ENCODE measurements at places on chromosomes 4 and X.

GRCh38 chr4:8162625-8163024, 4.0 kb upstream of the ABLIM2 start:
- no peak for DNase-seq

DNA sequence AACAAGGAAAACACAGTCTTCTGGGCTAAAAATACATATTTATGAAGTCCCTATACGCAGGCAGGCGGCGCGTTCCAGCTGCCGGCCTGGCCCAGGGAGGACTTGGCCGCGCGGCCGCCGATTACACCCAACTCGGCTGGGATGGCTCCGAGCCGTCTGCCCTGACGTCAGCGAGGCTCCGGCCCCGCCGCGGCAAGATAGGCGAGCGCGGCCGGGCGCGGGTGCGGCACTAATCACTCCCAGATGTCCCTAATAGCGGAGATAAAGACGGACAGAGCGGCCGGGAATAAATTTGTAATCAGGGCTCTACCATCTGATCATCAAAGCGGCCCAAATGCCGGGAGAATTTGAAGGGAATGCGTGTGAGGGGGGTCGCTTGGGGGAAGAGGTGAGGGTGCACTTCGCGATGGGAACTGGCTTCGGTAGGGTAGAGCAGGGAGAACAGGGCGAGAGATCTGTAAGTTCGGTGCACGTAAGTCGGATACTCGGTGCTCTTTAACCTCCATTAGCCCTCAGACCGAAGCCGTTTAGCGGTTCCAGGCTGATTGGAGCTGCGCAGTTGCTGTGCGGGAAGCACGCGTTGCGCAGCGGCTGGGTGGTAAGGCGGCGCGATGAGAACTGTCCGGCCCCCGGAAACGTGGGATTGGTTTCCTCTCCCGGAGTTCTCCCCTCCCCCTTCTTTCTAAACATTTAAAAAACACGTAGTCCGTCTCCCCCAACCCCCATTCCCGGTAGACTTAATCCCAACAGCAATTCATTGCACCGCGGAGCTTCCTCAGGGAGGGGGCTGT, 7.7 kb downstream of the HAND2 start:
- DNase-seq = no peak

DNA sequence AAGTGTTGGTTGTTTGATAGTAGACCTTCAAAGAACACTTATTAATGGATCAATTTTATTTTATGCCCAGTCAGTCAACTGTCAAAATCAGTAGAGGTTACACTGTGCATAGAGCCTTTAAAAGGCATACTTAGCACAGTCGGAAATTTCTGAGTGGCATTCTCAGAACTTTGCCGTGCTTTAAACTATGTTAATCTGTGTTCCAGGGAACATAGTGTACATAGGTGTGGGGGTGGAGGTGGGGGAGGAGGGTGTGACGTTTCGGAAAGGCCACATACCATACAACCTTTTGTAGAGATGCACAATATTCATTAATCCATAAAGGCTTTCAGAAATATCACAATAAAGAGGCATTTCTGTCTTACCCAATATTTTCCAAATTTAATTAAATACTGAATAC, 75.8 kb downstream of the RS1 start:
- no peak for DNase-seq

GRCh38 chr4:145804116-145804515, 124.2 kb downstream of the C4orf51 start:
- no peak for DNase-seq

DNA sequence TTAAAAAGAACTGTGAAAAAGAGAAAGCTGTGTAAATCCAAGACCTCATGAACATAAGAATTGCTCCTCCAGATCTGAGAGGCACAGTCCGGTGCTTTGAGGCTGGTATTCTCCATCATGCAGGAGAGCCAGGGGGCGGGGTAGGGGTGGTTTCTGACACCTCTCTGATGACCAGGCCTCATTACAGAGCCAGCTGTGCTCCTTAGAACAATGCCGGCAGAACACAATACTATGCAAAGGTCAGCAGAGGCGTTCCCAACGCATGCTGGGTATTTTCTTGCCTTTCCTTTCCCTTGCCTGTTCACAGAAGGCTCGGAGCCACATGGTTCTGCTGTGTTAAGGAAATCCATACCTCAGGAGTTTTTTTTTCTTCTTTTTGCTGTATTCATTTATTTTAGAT, 91.2 kb upstream of the SOD3 start:
- DNase-seq = no peak

DNA sequence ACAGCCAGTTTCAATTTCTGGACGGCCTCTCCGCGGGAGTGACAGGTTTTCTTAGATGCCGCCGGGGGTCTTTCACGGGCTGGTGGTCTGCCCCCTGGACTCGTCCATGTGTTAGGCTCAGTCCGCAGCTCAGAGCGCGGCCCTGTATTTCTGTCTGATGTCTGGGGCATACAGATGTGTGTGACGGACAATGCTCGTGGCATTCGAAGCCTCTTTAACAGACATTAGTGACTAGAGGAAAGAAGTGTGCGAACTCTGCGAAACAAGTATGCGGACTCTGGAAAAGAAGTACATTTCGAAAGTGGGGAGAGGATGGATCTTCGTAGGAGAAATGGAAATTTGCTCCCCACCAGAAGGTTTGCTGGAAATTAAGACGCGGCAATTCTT, 793 bp upstream of the DCUN1D4 start:
- peak; percentile 2 for DNase-seq

GRCh38 chr4:73103799-73104503, 34.4 kb upstream of the COX18 start:
- no peak for DNase-seq

DNA sequence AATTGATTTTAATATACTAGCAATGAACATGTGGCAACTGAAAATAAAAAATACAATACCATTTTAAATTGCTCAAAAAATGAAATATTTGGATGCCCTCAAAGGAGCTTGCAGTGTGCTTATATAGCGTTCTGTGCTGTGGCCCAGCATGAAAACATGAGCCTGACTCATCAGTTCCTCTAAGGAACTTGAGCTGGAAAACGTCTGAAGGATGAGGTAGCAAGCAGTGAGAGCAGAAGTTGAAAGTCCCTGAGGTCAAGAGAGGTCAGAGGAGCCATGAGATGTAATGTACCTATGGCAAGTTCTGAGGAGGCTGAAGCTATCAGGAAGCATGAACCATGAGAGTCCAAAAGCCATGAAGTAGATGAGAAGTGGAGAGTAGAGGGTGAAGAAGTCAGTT, 59.7 kb downstream of the HMGB3 start:
- no peak for DNase-seq

DNA sequence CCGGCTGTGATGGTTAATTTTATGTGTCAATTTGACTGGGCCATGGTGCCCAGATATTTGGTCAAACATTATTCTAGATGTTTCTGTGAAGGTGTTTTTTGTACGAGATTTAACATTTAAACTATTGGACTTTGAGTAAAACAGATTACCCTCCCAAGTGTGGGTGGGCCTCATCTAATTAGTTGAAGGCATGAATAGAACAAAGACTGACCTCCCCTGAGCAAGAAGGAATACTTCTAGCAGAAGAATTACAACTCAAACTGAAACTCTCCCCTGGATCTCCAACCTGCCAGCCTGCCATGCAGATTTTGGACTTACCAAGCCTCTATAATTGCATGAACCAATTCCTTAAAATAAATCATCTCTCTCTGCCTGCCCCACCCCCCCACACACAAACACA, 132.5 kb downstream of the DHX15 start:
- DNase-seq = no peak

GRCh38 chr4:38526412-38526811, 137.6 kb upstream of the KLF3 start:
- no peak for DNase-seq

- DNase-seq = no peak
These were observed 71.0 kb downstream of the SNCA start for GRCh38 chr4:89765966-89766365.

DNA sequence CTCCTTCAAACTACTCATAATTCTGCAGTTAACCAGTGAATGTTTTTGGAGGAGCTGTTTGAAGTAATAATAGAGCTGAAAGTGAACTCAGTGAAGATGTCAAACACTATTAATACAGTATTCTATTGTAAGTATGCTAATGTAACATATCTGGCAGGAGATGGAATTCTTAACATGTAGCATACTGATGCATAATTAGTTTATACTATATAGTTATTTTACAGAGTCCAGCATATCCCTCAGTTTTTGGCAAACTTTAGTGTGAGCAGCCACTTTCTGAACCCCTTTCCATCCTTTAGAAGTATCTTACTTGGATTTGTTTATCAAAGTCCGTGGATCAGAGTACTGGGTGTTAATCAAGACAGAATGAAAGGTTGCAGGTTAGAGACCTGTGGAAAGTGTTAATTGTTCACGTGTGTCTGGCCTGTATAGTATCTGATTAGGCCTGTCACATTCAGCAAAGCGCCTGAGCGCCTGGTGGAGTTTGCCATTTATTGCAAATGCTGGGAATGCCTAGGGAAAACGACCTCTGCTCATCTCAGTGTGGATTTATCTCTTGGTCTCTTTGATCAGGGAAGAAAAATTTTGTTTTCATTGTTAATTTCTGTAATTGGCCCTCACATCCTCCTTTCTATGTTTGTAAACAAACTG, 251.7 kb upstream of the MAD2L1 start:
- no peak for DNase-seq

DNA sequence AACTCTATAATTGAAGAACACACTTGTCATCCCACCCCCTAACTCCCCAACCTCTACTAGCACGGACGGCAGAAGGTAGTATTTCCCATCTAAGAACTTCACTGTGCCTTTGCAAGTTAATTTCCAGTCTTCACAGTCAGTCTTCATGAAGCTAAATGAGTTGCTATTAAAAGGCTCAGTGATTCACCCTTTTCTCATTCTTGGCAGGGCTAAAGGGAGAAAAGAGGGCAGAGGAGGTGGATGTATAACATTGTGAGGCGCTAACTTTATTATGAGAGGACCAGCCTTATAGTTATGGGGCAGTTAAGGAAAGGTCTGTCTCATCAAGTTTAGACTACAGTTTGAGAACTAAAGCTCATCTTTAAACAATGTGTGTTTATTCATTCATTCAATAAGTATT, 161.0 kb upstream of the S100G start:
- DNase-seq = no peak

- no peak for DNase-seq
These were observed 29.3 kb upstream of the SRPX start for GRCh38 chrX:38249965-38250364.

- no peak for DNase-seq
These were observed 70.2 kb upstream of the AFAP1 start for GRCh38 chr4:8009710-8010511.

DNA sequence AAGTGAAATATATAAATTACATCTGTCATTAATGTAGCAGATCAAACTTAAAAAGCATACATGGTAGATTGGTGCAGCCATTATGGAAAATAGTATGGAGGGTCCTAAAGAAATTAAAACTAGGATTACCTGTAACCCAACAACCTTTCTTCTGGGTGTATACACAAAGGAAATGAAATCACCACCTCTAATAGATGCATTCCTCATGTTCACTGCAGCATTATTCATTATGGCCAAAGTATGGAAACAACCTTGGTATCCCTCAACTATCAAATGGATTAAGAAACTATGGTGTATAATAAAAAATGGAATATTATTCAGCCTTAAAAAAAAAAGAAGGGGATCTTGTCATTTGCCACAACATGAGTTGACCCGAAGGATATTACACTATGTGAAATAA, 13.7 kb downstream of the WDFY3 start:
- DNase-seq = no peak

- DNase-seq = no peak
These were observed 91.9 kb upstream of the TMEM164 start for GRCh38 chrX:109911046-109911445.

DNA sequence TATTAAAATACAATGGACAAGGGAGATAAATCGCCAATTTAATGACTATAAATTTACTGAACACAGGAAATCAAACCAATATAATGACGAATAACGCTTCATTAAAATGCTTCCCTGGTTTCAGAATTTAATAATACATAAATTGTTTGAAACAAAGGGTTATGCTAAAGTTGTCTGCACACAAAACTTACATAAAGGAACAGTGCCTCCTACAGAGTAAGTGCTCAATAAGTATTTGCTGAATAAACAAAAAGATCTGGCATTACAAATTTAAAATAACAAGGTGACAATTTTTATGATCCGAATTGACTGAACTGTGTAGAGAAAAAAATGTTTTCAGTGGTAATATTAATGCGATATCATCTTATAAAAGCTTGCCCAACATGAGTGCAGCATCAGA, 69.6 kb downstream of the NOCT start:
- DNase-seq = no peak

- DNase-seq = no peak
These were observed 78.6 kb downstream of the MGST2 start for GRCh38 chr4:139744232-139744631.

GRCh38 chrX:100994352-100995281, 25.1 kb downstream of the ARL13A start:
- peak; percentile 50 for DNase-seq

- peak; percentile 35 for DNase-seq
These were observed 15.2 kb downstream of the HSD17B11 start for GRCh38 chr4:87375719-87376291.

GRCh38 chrX:50697691-50698090, 116.3 kb downstream of the SHROOM4 start:
- DNase-seq = no peak

DNA sequence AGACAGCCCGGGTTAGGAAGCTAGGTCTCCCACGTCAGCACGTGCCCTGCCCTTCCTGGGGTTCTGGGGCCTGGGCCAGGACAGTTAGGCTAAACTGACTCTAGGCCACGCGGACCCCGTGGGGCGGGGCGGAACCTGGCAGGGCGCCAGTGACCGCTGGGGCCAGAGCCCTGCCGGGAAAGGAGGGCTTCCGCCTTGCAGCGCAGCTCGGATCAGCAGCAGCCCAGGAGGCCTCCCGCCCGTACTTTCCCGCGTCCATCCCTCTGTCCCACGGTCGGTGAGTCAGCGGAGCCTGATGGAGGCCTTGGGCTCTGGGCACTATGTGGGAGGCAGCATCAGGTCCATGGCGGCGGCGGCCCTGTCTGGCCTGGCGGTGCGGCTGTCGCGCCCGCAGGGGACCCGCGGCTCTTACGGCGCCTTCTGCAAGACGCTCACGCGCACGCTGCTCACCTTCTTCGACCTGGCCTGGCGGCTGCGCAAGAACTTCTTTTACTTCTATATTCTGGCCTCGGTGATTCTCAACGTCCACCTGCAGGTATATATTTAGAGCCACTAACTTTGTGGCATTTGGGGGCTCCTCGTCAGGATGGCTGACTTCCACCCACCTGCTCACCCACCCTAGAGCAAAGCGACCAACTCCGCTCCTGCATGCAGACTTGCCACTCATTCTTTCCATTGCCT, at the start of gene SMIM10:
Gene SMIM10 (plus strand): TSS at position 191 of the 681 bp plus-strand sequence. CDS start 105 bp downstream, at position 296.
- no peak for DNase-seq

- DNase-seq = peak; percentile 25
These were observed 685 bp downstream of the RAB9B start for GRCh38 chrX:103831342-103831802.

- no peak for DNase-seq
These were observed 1969.3 kb downstream of the PCDH7 start for GRCh38 chr4:32689518-32689917.

- DNase-seq = no peak
These were observed 10.4 kb upstream of the TMEM255A start for GRCh38 chrX:120321520-120322281.

- DNase-seq = no peak
These were observed 18.9 kb downstream of the LEF1 start for GRCh38 chr4:108149588-108150380.

- DNase-seq = no peak
These were observed 107.0 kb downstream of the CT47B1 start for GRCh38 chrX:120768681-120769080.

- DNase-seq = no peak
These were observed 972.5 kb downstream of the CCSER1 start for GRCh38 chr4:91099666-91100065.
